Stimulated activated CD4-positive, alpha-beta T cell treated with anti-CD3 and anti-CD28 coated beads, Interleukin-4, amount 100 ng/mL, for 24 hours (primary cell): ENCODE measurements at places on chromosomes 7 and 10.

GRCh38 chr10:34696423-34696822 lies 118.7 kb downstream of the PARD3 start:
- DNase-seq, result no peak

- no peak for DNase-seq
Measured at GRCh38 chr10:101614663-101615524, 26.8 kb downstream of the DPCD start.

GRCh38 chr10:28382525-28383269 lies 79.8 kb upstream of the MPP7 start:
- DNase-seq, result no peak

DNA sequence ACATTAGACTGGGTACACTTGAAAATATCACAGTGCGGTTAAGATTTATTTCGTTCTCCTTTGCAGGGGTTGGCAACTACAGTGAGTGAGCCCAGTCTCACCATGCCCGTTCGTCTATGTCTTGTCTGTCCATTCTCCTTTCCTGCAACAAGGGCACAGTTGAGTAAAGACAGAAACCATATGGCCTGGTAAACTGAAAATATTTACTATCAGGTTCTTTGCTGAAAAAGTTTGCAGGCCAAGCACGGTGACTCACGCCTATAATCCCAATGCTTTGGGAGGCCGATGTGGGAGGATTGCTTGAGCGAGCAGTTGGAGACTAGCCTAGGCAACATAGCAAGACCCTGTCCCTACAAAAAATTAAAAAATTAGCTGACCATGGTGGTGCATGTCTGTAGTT lies 11.4 kb upstream of the KCTD7 start:
- no peak for DNase-seq

DNA sequence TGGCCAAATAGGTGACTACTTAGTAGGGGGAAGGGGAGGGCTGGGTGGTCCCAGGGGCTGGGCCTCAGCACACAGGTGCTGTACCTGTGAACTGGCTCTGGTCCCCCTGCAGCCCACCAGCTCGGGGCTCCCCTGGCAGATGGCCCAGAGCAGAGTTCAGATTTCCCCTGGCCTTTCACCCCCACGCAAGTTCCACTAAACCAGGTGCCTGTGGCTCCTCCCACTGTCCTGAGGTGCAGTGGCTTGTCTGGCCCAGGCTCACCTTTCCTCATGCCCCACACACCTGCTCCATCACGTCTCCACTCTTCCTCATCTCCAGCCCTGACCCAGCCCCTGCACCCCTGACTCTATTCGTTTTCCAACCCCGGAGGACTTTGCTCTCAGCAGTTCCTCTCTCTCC lies 47.3 kb upstream of the OPALIN start:
- DNase-seq, result no peak

- no peak for DNase-seq
Measured at GRCh38 chr10:80518807-80519360, 18.8 kb upstream of the SH2D4B start.
